Right cardiac atrium (tissue), 5 donors: ENCODE measurements at places on chromosomes 1 and 21. TPM values are rescaled to one million over a fixed set of nuclear protein-coding genes. Genes with fewer than 3 reads are reported as not detected.

The CNR2 gene
- not detected for total RNA-seq

GRCh38 chr21:22253761-22254160 lies 1255.6 kb downstream of the NCAM2 start:
- no peak for DNase-seq

DNA sequence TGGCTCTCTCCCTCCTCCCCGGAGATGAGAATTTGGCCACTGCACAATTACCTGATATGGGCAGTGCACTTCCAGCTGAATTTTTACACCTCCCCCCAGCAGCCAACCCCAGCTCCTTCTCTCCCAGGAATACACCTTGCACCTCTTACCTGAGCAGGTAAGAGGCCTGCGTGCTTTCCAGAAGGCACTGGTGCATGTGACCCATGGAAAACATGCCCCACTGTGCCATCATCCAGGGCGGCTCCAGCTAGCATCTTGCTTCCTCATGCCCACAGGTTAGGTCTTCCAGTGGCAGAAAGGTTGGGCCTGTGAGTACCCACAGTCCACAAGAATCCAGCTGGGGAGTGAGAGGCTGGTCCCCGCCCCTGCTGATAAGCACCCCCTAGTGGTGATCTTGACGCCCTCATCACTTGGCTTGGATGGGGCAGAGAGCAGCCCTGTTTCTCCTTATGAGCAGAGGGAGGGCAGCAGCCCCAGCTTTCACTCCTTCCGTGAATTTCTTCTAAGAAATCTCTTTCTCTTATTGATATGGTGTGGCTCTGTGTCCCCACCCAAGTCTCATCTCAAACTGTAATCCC lies 57.8 kb downstream of the EDARADD start:
- DNase-seq: no peak

DNA sequence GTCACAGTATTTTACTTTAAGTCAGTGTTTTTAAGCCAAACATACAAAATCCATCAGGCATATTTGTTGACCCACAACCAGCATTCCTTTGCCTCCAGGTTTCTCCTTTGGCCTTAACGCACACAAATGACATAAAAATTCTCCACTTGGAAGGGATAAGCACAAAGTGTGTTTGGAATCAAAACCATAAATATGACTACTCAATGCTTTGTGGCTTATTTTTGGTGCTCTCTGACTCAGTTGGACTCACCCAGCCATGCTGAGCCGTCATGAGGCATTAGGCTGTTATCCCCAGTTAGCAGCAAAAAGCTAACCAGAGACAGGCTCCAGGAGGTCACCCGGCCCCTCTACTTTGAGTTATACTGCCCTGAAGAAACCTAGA lies 948 bp downstream of the PRUNE1 start:
- no peak for DNase-seq

DNA sequence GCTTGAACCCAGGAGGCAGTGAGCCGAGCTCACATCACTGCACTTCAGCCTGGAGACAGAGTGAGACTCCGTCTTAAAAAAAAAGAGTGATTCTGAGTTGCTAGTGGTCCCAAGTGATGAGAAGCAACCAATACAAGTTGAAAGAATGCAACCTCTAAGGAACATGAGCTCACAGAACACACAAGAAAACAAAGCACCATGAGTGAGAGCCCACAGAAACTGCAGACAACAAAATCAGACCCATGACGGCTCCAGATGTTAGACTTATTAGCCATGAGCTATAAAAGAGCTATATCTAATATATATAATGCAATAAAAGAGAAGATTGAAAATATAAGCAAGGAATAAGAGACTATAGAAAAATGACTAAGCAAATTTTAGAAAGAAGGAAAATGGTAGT lies 50.0 kb downstream of the MATN1 start:
- no peak for DNase-seq

DNA sequence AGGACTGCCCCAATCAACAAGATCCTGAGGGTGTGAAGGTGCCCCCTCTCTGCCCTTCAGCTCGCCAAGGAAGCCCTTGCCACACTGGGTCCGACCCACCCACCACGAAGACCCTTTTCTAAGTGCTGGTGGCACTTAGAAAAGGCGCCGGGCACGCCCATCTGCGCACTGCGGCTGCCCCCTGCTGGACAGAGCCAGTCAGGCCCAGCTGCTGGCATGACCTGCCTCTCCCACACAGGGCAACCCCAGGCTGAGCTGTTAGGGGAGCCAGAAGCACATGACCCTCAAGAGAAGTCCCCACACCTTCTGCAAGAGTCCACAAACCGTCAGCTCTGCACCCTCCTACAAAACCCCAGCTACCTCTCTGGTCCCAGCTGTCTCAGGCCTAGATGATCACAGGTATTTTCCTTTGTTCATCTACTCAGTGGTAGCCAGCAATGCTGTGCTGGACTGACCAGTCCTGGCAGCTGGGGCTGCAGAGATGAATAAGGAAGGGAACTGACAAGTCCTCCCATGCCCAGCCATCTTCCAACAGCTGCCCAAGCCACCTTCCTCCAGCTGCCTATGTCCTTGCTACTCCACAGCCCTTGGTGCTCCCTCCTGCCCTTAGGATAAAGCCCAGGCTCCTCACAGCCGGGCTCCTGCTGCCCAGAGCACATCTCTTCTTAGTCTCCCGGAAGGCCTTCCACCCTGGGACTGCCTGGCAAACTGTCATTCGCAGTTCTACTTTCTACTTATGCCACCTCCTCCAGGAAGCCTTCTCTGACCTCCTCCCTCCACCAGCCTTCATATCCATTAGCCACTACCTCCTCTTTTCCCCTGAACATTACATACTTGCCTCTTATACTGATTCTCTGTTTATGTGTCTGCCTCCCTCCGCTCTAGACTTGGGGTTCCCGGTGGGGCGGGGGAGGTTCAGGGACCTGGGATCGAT lies 39.8 kb upstream of the ZC3H12A start:
- DNase-seq: peak; percentile 85

GRCh38 chr1:203126151-203126865 lies 1.2 kb upstream of the ADORA1 start:
- DNase-seq: no peak

GRCh38 chr1:244106837-244107493 lies 55.9 kb downstream of the ZBTB18 start:
- no peak for DNase-seq

DNA sequence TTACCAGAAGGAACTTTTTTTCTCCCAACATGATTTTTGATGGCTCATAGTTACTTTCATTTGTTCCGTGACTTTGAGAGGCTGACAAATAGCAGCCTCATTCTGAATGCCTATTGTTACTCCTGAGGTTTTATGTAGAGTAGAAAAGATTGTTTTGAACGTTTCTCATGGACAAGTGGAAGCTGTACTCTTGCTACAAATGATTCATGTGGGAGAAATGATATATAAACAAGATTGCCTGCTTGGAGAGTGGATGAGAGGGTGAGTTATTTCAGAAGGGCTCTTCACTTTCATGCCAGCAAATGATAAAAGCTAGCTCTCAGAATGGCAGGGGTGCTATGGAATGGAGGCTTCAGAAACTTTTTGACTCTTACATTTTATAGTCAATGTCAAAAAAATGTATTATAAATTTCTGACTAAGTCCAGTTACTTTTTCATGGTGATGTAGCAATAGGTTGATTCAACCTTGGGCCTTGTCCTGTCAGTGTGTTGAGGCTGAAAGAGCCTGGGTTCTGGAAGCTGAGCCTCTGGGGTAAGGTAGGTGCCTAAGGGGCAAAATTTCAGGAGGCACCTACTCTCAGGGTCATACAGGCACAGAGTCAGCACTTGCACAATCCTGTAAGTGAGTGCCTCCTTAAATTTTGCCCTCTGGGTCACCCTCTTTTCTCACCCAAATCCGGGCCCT lies 19.4 kb downstream of the JUN start:
- DNase-seq: no peak

GRCh38 chr1:185421485-185422107 lies 104.6 kb upstream of the IVNS1ABP start:
- no peak for DNase-seq
